ENCODE measurements at places on chromosomes 7 and 10. TPM values are rescaled to one million over a fixed set of nuclear protein-coding genes. Genes with fewer than 3 reads are reported as not detected.

Gene AGR2
- not detected for total RNA-seq

Gene ZNF736
- total RNA-seq, result 0.06 TPM

Gene CRHR2
- not detected for total RNA-seq

Gene KCNK18
- not detected for total RNA-seq

Gene OPALIN
- total RNA-seq, result not detected

Gene GRM8
- not detected for total RNA-seq

Gene AUTS2
- total RNA-seq, result 0.03 TPM

Gene FLNC
- total RNA-seq, result 56.8 TPM

Gene ASB10
- total RNA-seq, result not detected

Gene DPYSL4
- total RNA-seq, result 1.3 TPM

Gene SPDYE9
- total RNA-seq, result not detected

Gene TBC1D12
- total RNA-seq, result 22.3 TPM

Gene DGKB
- total RNA-seq, result not detected

Gene NOS3
- total RNA-seq, result not detected

Gene SLC29A4
- total RNA-seq, result 8.7 TPM
